ENCODE measurements at places on chromosomes 2 and 18. TPM values are rescaled to one million over a fixed set of nuclear protein-coding genes. Genes with fewer than 3 reads are reported as not detected.

Gene SPATA3
- not detected for total RNA-seq

Gene MTX2
- 7.7 TPM for total RNA-seq

Gene MAP2
- total RNA-seq: not detected

Gene SIX3
- not detected for total RNA-seq
